ENCODE measurements at places on chromosomes 2 and 18.
A peak's percentile ranks its signal among the peaks of the same experiment; 100 is the strongest.

DNA sequence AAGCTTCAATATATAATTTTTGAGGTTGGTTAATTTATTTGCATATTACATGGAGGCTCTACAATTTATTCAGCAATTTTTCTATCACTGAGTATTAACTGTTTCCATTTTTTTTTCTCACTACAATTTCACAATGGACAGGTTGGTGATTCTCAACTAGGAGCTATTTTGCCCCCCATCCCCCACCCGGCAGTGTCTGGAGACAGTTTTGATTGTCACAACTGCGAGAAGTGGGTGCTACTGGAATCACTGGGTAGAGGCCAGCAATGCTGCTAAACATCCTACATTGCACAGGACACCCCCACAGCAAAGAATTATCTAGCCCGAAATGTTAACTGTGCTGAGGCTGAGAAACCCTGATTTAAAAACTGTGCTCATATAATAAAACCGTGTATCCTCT lies 82.6 kb downstream of the CCDC93 start:
- DNase-seq = no peak

DNA sequence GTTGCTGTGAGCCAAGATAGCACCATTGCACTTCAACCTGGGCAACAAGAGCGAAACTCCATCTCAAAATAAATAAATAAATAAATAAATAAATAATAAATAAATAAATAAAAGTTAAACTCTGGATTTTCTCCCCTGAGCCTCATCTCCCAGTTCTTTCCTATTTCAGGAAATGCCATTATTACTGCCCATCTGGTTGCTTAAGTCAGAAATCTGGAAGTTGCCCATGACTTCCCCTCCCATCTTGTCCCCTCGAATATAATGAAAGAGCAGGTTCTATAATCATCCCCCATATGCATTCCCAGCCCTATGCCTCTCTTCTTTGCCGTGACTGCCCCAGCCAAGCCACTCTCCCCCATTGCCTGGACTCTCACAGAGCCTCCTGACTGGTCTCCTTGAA lies 4.2 kb upstream of the PSD4 start:
- DNase-seq = no peak

DNA sequence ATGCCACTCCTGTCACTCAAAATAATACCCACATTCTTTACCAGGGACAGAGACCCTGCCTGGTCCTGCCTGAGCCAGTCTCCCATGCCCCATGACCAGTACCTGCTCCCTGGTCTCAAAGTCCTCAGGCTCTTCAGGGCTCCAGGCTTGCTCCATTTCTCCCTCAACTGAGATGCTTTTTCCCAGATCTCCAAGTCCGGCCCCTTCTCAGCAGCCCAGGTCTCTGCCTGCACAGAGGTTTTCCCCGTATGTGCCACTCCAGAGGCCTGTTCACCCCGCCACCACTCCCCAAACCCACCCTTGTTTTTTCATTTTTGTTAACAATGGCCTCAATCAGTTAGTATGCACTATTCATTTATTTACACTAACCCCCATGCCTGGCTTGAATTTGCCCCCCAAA lies 499.5 kb upstream of the MYT1L start:
- DNase-seq = no peak

GRCh38 chr2:75055142-75055819 lies 96.8 kb downstream of the POLE4 start:
- no peak for DNase-seq

DNA sequence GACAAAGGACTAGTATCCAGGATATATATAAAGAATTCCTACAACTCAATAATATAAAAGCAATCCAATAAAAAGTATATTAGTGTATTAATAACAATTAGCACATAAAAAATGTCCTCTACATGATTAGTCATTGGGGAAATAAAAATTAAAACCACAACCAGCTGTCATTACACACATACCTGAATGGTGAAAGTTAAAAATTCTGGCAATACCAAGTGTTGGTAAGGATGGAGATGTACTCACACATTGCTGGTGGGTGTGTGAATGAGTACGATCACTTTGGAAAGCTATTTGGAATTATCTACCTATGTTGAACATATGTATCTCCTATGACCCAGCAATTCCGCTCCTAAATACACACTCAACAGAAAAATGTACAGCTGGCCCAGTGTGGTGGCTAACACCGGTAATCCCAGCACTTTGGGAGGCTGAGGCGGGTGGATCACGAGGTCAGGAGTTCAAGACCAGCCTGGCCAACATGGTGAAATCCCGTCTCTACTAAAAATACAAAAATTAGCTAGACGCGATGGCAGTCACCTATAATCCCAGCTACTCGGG lies 14.3 kb upstream of the NOL10 start:
- DNase-seq = no peak

DNA sequence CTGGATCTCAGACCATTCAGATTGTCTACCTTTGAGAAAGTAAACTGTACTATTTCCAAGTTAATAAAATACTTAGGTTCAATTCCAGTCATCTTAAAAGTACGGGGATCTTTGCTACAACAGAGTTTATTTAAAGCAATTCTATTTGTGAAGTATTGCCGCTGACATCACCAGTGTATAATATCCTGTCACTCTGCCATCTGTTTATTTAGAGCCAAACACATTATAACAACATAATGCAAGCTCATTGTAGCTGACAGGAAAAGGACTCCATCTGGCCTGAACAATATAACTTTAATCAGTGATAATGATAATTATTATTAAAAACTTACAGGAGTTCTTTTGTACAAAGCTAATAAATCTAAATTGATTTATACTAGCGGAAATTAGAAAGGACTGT lies 786.8 kb downstream of the ERBB4 start:
- DNase-seq = no peak

GRCh38 chr2:144989579-144990270 lies 469.8 kb upstream of the ZEB2 start:
- DNase-seq = no peak

- DNase-seq = no peak
Observed at GRCh38 chr18:11096839-11097750, 52.3 kb downstream of the PIEZO2 start.

- DNase-seq = no peak
Observed at GRCh38 chr18:69265656-69266055, 135.0 kb upstream of the DOK6 start.

GRCh38 chr2:46377101-46377581 lies 79.9 kb downstream of the EPAS1 start:
- DNase-seq = no peak

- DNase-seq = no peak
Observed at GRCh38 chr2:241532733-241533601, 24.6 kb upstream of the STK25 start.

DNA sequence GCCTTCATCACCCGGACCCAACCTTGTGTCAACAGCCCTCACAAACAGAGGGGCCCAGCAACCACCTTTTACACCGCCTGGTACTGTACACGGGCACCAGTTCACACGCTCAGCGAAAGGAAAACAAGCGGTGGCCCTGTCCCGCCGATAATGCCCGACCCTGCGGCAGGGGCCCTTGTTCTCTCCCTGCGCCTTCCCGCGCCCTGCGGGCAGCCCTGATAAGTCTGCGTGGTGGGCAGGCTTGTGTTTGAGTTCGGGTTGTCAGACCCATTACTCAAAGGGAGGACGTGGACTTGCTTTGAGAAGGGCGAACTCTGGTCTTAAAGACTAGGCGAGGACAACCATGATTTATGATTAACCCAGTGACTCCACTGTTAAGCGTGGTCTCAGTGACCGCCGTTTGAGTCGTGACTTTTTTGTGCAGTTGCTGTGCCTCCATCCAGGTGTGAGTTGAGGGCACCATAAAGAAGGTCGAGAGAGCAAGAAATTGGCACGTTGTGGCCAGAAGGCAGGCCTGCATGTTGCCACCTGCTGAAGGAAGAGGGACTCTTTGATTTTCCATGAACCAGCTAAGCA lies 167.4 kb upstream of the GATA6 start:
- no peak for DNase-seq

DNA sequence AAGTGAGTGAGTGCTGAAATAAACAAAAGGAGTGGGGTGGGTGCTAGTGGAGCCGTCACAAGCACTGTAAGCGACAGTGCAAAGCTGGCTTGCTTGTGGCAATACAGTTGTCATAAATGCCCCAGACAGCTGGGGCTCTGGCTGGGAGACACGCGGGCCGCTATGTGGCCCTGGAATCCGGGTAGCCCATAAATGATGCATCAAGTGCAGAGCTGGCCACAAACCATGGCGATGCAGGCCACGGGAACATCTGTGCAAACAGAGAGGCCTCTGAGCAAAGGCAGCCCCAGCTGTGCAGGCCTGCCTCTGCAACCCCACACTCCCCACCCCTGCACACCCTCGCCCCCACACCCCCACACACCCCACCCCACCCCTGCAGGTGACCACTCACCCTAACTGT lies 349.2 kb upstream of the ID2 start:
- no peak for DNase-seq

DNA sequence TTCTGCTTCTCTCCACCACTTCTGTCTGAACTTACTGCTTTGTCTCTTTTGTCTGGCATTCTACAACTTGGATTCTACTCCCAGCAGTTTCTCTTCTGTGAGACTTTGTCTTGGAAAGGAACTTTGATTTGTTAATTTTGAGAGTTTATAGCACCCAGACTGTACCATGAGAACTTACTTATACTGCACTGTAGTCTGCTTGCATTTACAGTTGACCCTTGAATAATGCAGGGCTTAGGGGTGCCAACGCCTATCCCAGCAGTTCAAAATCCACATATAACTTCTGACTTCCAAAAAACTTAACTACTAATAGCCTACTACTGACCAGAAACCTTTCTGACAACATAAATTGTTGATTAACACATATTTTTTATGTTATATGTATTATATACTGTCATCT lies 55.5 kb downstream of the DYNC1I2 start:
- DNase-seq = no peak

DNA sequence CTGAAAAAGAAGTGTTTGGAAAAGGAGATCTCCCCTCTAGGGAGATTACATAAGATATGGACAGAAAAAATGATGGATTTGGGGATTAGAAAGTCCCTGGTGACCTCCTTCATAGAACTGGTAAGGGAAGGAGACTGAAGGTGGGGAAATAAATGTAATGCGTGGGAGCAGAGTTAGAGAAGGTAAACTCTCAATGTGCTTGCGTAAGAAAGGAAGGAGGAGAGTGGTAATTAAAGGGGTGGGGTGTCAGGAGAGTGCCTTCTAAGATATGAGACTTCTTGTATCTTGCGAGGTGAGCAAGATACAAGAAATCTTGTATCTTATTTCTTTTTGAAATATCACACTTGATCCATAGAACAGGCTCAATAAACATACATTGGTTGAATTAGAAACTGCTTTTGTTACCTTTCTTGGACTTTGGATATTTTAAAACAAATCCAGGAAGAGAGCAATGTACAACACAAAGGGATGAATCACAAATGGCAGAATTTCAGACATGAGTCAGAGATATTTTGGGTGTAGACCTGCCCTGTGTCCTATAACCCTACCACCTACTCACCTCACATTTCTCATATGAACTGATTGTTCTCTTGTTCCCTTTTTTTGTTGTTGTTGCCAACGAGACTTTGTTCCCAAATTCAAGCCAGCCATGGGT lies 342.4 kb downstream of the INSIG2 start:
- DNase-seq = no peak

GRCh38 chr18:67545681-67546080 lies 29.2 kb upstream of the DSEL start:
- no peak for DNase-seq

- DNase-seq = no peak
Observed at GRCh38 chr2:17122887-17123501, 395.2 kb downstream of the RAD51AP2 start.

GRCh38 chr2:7242189-7242867 lies 325.1 kb downstream of the RNF144A start:
- no peak for DNase-seq

GRCh38 chr2:109393662-109393972 lies 220.1 kb downstream of the SEPTIN10 start:
- no peak for DNase-seq

DNA sequence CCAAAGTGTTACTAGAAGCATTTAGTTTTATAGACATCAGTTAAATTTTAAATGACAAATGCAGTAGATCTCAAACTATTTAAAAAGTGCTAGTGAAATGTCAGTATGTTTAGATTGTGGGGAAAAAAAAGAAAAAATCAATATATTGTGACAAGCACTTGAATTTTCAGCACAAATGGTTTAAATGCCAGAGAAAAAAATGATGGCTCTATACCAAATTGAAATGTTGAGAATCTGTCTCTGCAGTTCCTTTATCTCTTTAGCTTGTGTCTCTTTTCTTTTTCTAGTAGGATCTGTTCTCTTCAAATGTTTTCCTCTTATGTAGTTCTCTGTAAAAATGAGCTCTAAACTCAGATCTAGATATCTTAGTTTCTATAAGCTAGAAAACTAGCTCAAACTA lies 682.6 kb upstream of the GCFC2 start:
- DNase-seq = no peak

- no peak for DNase-seq
Observed at GRCh38 chr2:129400826-129401225, 578.6 kb upstream of the RAB6C start.

- no peak for DNase-seq
Observed at GRCh38 chr18:4107049-4107467, 348.0 kb downstream of the DLGAP1 start.

- no peak for DNase-seq
Observed at GRCh38 chr2:176261136-176261535, 8.1 kb upstream of the MTX2 start.

GRCh38 chr2:173434762-173435569 lies 80.3 kb downstream of the CDCA7 start:
- no peak for DNase-seq

- DNase-seq = no peak
Observed at GRCh38 chr2:99600981-99601651, 111.3 kb upstream of the REV1 start.

DNA sequence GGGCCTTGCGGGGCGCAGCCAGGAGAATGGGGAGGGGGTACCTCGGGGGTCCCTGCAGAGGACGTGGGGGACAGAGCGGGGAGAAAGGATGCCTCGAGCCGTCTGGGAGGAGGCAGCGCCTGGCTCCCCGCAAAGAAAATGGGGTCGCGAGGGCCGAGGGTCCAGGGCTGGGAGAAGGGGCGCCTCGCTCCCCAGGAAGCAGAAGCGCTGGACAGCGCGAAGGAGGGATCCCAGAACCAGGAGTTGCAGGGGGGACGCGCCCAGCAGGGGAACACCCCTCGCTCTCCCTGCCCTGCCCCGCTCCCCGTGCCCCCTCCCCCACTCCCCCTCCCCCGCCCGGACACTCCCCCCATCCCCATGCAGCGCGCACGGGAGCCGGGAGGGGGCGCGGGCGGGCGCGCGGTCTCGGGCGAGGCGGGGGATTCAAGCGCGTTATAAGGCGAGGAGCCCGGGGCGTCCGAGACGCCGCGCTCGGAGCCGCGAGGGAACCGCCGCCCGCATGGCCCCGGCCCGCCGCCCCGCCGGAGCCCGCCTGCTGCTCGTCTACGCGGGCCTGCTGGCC lies at the start of gene ERFE:
Gene ERFE, plus strand, starts transcription at position 462 of the 562 bp plus-strand sequence. Its CDS starts 38 bp downstream, at position 500.
- peak; percentile 56 for DNase-seq
